ENCODE measurements at places on chromosomes 6 and 20.

GRCh38 chr6:12241493-12242175, 48.5 kb upstream of the EDN1 start:
- no peak for DNase-seq

DNA sequence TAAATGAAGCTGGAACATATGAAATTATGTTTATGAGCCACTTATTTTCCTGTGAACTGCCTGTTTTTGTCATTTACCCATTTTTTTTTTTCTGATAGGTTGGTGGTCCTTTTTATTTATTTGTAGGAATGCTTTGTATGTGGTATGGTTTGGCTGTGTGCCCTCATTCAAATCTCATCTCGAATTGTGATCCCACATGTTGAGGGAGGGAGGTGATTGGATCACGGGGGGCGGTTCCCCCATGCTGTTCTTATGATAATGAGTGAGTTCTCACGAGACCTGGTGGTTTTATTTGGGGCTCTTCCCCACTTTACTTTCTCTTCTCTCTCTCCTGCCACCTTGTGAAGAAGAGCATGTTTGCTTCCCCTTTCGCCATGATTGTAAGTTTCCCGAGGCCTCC, 77.3 kb downstream of the CDH26 start:
- DNase-seq = no peak

- DNase-seq = no peak
Observed at GRCh38 chr20:17852323-17852722, 116.3 kb downstream of the SNX5 start.

DNA sequence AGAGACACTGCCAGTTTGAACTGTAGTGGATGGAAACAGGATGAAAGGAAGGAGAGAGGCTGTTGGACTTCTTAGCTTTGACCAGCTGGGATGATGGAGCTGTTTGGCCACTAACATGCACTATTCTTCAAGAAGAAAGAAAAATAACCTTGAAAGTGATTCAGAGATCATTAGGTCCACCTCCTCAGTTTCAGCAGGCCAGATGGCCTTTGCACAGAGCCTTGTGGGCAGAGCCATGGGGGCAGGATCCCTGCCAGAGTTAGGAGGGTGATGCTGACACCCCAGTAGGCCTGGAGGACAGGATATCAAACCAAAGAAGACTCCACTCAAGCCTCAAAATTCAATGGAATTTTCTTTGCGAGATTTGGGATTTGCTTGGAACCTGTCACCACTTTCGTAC, 74.5 kb upstream of the TMEM181 start:
- DNase-seq = no peak

DNA sequence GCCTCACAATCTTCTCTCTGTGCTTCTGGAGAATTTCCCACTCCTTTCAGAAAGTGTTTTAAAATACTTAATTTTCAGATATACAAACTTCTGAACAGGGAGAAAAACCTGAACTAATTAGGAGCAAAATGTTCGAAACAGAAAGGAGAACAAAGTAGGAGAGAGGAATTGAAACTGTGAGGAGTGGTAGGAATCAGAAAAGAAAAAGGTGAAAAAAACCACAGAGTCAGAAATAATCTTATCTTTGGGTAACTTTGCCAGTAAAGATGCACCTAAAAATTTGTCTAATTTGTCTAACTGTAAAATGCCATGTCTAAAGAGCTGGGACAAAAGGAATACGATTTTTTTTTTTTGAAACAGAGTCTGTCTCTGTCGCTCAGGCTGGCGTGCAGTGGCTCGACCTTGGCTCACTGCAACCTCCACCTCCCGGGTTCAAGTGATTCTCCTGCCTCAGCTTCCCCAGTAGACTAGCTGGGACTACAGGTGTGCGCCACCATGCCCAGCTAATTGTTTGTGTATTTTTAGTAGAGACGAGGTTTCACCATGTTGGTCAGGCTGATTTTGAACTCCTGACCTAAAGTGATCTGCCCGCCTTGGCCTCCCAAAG, 4.7 kb upstream of the RIPOR2 start:
- DNase-seq = no peak

DNA sequence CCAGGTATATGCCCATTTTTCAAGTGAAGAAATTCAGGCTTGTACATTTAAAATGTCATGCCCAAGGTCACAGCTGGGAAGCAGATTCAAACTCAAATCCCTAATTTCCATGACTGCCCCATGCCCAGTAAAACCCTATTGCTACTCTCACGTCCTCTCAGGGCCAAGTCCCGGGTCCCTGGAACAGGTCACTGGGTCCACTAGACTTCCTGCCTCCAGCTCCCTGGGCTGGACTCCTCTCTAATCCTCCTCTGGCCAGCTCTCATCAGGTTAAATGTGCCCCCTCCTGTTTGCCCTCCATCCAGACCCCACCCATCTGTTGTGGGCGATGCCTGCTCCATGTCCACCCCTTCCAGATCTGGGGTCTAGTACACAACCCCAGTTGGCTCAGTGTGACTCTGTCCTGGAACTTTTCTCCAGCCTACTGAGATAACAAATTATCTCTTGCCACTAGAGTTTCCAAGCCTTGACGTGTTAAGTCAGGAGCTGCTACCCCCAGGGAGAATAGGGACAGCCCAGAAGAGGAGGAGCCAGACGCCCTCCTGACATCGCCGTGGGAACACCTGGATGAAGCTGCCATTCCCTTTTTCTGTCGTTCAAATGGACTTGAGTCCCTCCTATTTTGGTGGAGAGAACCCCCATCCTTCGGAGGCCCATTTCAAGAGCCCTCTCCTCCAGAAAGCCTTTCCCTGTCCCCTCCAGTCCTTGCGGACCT, 3.7 kb upstream of the SPDEF start:
- no peak for DNase-seq

GRCh38 chr20:37475252-37475651, 45.8 kb upstream of the NNAT start:
- no peak for DNase-seq

DNA sequence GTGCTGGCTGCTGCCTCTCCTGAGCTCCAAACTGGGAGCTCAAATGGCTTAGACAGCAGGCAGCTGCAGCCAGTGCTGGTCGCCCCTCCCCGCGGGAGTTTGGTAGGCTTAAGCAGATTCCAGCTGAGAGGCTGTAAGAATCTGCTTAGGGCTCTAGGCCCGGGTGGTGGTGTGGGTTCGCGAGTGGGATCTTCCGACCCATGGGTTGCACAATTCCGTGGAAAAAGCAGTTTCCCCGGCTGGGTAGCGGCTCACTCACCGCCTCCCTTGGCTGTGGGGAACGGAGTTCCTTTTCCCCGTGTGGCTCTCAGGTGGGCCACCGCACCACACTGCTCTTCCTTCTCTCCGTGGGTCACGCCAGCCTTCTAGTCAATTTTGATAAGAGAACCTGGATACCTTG, 232.5 kb downstream of the PKHD1 start:
- DNase-seq = no peak

- DNase-seq = no peak
Observed at GRCh38 chr6:98833057-98833306, 1.4 kb upstream of the POU3F2 start.

DNA sequence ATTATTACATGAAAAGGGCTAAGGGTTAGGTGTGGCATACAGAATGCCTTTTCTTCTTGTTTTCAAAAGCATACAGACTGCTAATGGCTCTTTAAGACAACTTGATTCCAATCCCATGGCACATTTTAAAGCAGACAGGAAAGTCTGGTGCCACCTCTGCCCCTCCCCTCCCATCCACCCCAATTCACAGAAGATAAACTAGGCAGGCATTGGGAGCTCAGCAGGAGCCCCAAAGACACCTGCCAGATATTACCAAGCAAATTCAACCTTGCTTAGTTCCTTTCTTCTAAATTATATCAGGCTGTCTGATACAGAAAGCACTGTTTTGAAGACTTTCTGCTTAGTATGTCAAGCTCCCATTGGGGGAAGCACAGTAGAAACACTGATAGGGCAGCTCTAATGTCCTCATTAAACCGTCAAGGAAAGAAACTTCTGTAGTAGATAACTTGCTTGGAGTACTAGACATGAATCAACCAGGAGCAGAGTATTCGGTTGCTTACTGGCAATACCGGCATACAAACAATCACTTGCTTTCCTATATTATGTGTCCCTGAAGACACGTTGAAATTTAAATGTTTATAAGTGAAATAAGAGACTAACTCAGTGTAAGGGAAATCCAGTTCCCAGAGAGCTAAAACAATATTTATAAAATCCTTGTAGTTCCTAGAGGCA, 13.0 kb downstream of the SESN1 start:
- no peak for DNase-seq

- DNase-seq = peak; percentile 37
Observed at GRCh38 chr20:9051508-9051907, 17.4 kb upstream of the PLCB4 start.

GRCh38 chr20:53915446-53916172, 154.8 kb downstream of the BCAS1 start:
- DNase-seq = peak; percentile 95

GRCh38 chr6:149079911-149080491, 237.5 kb upstream of the TAB2 start:
- DNase-seq = no peak

GRCh38 chr6:168122011-168122410, 43.0 kb upstream of the FRMD1 start:
- no peak for DNase-seq

GRCh38 chr6:20582586-20583443, 48.6 kb downstream of the CDKAL1 start:
- no peak for DNase-seq

- DNase-seq = no peak
Observed at GRCh38 chr6:170279977-170280688, 10.7 kb downstream of the DLL1 start.

- peak; percentile 50 for DNase-seq
Observed at GRCh38 chr6:2245103-2245876, at the start of gene GMDS. TSS of gene GMDS (minus strand) at chr6:2245605.

DNA sequence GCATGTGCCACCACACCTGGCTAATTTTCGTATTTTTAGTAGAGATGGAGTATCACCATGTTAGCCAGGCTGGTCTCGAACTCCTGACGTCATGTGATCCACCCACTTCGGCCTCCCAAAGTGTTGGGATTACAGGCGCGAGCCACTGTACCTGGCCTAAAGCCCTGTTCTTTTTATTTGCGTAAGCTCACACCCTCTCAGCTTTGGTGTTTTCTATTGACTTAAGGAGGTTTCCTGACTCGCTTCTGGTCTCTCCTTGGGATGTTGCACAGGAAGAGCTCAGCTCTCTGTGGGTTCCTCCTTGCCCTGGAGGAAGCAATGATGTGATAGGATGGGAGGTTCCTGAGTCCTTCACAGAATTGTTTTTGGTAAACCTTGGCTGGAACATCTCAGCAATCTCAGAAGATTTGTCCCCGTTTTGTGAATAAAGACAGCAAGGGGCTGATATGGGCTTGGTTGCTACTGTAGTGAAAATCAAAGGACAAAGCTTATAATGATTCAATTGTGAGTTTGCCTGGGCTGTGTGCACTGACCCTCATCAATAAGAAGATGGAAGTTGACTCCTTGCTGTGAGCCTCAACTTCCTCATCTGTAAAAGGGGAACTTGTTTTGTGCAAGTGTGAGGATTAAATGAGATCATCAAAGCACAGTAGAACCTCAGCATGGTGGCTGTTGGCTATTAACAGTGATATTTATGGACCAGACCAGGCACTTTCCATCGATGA, 27.0 kb downstream of the TOX2 start:
- no peak for DNase-seq

GRCh38 chr20:52244702-52245101, 53.1 kb upstream of the ZFP64 start:
- DNase-seq = no peak

- DNase-seq = no peak
Observed at GRCh38 chr6:144583614-144583954, 298.4 kb downstream of the UTRN start.

GRCh38 chr20:53174454-53174853, 202.3 kb downstream of the TSHZ2 start:
- no peak for DNase-seq

DNA sequence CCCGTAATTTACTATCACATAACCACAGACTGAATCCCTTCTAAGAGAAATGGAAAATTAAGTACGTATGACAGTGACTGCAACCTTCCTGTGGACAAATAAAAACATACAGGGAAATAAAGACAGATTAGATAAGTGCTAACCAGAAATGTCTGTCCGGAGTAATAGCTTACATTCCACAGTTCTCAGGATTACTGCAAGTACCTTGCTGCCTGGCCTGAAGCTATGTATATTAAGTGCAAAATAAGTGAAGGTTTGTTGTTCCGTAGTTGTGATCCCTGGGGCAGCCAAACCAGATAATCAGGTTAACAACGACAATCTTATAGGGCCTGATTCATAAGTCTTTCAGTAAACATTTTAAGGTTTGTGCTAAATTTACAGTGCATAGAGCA, 2.8 kb downstream of the NEDD9 start:
- no peak for DNase-seq

- DNase-seq = no peak
Observed at GRCh38 chr6:167094436-167094819, 28.5 kb upstream of the CCR6 start.

- DNase-seq = peak; percentile 90
Observed at GRCh38 chr6:7312616-7313504, at the start of gene SSR1. TSS of gene SSR1 (minus strand) at chr6:7313199. CDS start at chr6:7313120, 79 bp downstream.

DNA sequence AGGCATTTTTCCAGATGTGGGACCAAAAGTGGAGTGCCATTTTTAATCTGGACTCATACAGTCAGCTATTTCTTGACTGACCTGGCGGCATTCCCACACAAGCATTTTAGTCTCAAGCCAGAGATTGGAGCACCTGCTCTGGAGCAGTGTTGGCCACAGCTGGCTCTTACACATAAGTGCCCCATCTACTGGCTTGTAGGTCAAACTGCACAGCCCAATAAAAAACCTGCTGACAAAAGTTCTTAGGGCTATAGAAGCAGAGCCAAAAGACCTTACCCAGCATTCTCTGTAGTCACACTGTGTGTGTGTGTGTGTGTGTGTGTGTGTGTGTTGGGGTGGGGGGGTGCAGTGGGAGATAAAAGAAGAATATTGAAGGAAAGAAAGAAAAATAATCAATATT, 38.6 kb upstream of the SENP6 start:
- no peak for DNase-seq

GRCh38 chr20:1656844-1657243, 735 bp downstream of the SIRPG start:
- no peak for DNase-seq

DNA sequence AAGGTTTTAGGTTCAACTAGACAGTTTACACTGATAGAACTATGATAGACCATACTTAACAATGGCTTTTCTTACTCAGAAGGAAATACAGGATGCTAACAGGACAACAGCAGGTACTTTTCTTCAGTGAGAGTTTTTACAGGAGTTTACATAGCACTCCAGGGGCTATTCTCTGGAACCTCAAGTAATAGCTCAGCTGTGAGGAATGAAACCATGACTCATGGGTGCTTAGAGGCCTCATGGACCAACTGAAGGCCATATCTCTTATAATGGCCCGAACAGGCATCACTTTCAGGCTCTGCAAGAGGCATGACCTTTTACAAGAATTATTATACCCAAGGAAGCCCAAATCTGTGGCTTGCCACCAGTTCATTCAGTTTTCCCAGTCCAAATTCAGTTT, 31.8 kb downstream of the TREML1 start:
- no peak for DNase-seq
